Stimulated activated CD4-positive, alpha-beta T cell treated with anti-CD3 and anti-CD28 coated beads, Interleukin-1b, Interleukin-23, amount 100 ng/mL, for 48 hours (primary cell): ENCODE measurements at places on chromosomes 12 and 14.

- no peak for DNase-seq
These were observed 92.8 kb downstream of the ASCL1 start for GRCh38 chr12:103050273-103050672.

DNA sequence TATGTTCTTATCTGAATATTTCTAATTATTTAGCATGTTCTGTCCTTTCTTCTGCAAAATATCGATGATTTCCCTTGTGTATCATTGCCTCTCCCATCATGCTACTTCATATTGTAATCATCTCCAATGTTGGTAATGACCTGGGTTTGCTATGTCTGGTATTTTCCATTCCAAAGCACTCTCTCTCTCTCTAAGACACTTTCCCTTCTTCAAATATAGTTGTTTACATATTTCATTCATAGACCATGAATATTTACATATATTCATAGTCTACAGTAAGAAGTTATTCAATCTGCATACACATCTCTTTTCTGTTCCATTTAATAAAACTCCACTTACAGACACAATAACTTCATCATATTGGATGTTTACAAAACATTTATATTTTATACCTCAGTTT lies 1516.5 kb upstream of the FLRT2 start:
- DNase-seq: no peak

GRCh38 chr14:30204431-30204980 lies 276.9 kb upstream of the PRKD1 start:
- no peak for DNase-seq

DNA sequence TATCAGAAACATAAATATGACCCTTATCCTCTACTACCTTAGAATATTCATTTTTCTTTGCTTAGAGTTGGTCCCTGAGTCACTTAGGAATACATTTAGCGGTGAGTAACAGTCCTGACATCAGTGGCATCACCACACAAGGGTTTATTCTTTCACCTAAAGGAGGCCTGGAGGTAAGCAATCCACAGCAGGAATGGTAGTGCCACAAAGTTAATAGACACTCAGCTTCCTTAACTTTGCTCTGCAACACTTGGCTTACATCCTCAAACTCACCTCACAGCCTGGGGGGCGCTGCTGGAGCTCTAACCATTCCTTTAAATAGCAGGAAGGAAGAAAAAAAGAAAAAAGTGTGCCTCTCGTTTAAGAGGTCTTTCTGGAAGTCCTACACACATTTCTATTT lies 29.1 kb downstream of the BBOF1 start:
- DNase-seq: no peak

- DNase-seq: no peak
These were observed 256.3 kb downstream of the NTF3 start for GRCh38 chr12:5688226-5688625.
